ENCODE measurements at places on chromosomes 7 and 10.

GRCh38 chr7:68813551-68814080, 784.7 kb upstream of the AUTS2 start:
- no peak for DNase-seq

DNA sequence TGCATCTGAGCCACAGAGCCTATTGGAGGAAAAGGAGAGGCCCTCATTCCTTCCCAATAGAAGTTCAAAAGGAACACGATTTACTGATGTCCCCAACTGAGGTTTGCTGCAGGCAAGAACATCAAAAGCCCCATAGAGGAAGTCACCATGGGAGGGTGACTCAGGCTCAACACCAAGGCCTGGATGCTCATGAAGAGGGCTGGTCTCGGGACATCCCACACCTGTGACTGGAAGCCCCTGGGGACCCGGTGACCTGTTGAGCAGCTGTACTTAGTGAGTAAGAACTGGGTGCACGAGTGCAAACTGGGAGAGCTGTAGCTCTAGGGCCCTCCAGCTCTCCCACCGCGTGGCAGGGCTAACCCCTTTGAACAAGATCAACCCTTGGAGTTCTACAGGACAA, 38.0 kb downstream of the CYTH3 start:
- no peak for DNase-seq

GRCh38 chr7:43396187-43396740, 186.6 kb upstream of the STK17A start:
- no peak for DNase-seq

DNA sequence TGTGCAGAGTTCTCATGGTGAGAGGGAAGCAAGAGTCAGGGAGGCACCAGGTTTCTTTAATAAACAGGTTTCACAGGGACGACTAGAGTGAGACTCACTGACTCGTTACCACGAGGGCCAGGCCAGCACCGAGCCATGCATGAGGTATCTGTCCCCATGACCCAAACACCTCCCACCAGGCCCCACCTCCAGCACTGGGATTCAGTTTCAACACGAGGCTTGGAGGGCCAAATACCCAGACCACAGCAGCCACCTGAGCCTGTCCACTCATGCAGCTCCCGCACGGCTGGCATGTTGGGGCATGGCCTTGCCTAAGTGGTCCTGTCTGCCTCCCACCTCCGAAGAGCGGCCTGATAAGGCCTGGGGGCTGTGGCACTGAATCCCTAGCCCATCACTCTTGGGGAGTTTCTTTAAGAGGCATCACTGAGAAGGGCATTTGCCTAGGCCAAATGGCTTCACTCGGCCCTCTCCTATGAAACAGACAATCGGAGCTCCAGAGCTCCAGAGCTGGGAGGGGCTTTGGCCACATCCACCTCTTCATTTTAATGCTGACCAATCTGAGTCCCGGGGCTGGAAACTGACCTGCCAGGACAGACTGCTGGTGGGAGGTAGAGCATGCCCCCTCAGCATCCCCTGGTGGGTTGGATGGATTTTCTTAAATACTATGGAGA, 157.8 kb downstream of the DNAJB6 start:
- DNase-seq: peak; percentile 59

- DNase-seq: no peak
Measured at GRCh38 chr10:118568327-118568848, 27.1 kb downstream of the PRLHR start.

GRCh38 chr10:48288661-48289060, 14.2 kb upstream of the FRMPD2 start:
- DNase-seq: no peak

DNA sequence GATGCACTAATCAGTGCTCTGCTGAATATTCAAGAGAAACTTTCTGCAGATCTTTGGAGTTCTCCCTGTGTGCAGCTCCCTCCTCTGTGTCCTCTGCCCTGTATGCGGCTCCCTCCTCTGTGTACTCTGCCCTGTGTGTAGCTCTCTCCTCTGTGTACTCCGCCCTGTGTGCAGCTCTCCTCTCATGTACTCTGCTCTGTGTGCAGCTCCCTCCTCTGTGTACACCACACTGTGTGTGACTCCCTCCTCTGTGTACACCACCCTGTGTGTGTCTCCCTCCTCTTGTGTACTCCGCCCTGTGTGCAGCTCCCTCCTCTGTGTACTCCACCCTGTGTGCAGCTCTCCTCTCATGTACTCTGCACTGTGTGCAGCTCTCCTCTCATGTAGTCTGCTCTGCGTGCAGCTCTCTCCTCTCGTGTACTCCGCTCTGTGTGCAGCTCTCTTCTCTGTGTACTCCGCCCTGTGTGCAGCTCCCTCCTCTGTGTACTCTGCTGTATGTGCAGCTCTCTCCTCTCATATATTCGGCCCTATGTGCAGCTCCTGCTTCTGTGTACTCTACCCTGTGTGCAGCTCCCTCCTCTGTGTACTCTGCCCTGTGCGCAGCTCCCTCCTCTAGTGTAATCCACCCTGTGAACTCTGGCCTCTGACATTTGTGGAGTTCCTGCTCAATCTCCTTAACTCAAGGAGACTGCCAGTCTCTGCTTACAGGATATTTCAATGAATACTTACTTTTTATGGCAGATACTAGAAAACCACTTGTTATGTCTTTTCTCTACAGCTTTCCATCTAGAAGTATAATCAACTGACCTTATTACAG, 280.4 kb downstream of the GLRX3 start:
- DNase-seq: peak; percentile 18

GRCh38 chr10:60003651-60004523, 97.5 kb upstream of the CCDC6 start:
- no peak for DNase-seq

- DNase-seq: no peak
Measured at GRCh38 chr7:97576043-97576442, 155.8 kb upstream of the TAC1 start.

GRCh38 chr7:99210265-99210970, 2.5 kb upstream of the KPNA7 start:
- no peak for DNase-seq

DNA sequence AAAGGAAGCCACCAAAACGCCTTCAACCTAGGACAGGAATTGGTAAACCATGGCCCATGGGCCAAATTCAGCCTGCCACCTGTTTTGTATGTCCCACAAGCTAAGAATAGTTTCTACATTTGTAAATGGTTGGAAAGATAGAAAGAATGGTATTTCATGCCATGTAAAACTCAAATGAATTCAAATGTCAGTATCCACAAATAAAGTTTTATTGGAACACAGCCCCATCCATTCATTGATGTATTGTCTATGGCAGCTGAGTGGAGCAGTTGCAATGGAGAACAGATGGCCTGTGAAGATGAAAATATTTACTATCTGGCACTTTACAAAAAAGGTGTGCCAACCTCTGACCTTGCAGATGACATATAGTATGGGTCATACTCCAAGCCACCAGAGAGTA, 236.9 kb downstream of the CREB5 start:
- DNase-seq: no peak

DNA sequence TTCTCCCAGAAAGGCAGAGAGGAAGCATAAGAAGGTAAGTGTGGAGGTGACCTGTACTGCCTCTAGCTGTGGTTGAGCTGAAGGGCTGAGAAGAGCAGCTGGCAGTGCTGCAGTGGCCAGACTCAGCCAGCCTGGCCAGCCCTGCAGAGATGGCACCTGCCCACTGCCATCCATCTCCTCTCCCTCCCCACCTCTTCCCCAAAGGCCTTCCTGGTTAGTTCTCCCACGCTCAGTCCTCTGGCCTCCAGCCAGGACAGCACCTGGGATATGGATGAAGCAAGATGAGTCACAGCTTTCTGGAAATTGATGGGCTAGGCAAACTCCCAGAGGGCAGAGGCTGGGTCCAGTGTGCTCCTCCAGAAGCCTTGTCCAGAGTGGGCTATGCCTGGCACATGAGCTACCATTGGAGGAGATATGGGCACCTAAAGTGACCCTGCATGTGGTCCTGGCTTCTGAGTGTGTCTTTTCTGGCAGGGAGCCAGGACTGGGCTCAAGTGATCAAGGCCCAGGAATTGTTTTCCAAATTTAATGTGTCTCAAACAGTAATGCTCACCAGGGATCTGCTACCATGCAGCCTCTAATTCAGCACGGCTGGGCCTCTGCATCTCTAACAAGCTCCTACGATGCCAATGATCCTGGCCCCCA, 81.0 kb upstream of the CACUL1 start:
- no peak for DNase-seq

DNA sequence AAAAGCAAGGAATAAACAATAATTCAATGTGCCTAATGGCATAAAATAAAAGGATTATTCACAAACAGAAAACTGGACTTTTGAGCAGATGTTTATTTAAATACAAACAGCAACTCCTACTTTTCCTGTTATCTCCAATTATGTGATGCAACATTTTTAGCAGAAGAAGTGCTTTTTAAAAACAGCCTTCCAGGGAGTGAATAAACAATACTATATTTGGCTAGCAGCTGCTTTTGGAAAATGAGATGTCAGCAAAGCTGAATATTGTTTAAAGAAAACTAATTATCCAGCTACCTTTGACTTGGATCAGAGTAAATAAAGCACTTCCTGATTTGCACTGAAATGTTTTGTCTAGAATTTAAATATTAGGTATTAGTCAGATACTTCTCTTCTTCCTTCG, 23.2 kb downstream of the CDK1 start:
- no peak for DNase-seq

DNA sequence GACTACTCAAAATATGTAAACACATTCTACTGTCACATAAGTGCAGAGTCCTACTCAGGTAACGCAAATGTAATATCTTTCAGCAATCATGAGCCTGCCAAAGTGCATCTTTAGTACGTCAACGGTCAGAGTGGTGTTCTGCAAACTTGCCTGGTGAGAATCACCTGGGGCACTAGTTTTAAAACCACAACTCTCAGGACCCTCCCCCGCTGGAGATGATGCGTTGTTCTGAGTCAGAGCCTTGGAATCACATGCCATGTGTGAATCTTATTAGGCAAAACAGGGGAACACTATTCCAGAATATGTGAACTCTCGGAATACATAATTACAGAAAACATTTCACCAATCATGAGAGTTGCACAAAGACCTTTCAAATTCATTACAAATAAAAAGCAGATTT, 115.7 kb downstream of the TPK1 start:
- DNase-seq: no peak

- DNase-seq: no peak
Measured at GRCh38 chr7:1137517-1138167, 22.4 kb downstream of the ZFAND2A start.

GRCh38 chr10:988667-989545, 672 bp downstream of the GTPBP4 start:
- DNase-seq: peak; percentile 52

DNA sequence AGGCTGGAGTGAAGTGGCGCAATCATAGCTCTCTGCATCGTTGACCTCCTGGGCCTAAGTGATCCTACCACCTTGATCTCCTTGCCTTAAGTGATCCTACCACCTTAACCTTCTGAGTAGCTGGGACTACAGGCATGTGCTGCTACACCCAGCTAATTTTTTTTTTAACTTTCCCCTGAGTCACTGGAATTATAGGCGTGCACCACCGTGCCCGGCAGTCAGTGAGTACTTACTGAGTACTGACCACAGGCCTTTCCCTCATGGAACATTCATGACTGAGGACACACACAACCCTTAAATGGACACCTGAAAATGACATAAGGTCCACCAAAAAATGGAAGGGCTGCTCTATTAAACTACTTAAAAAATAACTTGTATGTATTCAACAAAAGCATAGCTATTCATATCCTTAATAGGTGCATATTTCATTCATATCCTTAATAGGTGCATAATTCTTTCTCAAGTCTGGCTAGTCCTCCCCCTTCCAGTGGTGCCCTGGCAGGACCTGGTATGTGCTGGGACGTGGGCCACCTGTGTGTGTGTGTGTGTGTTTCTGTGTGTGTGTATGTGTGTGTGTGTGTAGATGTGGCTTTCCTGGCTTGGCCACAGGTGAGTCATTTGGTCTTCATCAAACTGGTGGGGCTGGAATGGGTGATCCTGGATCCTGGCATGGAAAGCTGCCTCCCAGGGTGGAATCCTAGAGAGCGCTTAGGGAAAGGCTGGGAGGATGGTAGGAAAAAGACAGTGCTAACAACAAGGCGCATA, 3.5 kb downstream of the FAM180A start:
- no peak for DNase-seq

DNA sequence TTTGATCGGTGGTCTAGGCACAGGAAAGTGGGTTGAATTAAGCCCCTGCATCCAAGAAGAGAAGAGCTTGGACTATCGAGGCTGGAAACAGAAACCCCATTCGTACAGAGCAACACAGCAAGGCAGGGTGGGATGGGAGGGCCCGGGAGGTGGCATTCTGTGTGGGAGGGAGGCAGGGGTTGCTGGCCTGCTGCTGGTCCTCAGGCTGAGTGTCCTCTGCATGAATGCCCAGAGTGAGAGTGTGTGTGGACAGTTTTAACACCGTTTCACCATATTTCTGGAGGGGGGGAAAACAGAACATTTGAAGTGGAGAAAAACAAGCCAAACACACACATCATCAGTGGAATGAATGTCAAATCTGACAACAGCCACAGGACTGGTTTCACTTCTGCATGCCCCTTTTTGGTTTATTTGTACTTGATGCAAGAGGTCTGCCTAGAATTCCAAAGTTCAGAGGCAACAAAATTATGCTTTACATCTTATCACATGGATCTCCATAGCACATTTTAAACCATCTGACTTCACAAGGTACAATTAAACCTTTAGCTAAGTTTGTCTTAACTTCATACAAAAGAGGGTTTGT, 11.1 kb upstream of the ENO4 start:
- DNase-seq: no peak

- DNase-seq: no peak
Measured at GRCh38 chr7:121294448-121294992, 34.3 kb upstream of the WNT16 start.

DNA sequence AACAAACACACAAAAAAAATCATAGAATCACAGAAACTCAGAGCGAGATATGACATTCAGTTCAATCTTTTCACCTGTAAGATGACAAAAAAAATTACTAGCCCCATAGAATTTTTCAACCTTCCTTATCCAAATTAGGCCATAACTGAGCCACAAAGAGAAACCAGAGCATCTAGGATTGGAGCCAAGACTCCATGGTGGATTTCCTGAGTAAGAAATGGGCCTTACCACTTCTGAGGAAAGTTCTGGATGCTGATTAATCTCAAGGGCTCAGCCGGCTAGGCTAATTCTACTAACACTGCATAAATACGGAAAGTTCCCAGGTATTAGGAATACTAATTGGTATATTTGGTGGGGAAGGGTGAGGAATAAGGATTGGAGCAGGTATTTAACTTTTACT, 16.8 kb downstream of the LIPM start:
- no peak for DNase-seq
